ENCODE measurements at places on chromosomes 3 and 15.
A peak's percentile ranks its signal among the peaks of the same experiment; 100 is the strongest.

- DNase-seq = no peak
- no peaks in the 10 kb centered on the region for H3K27me3 ChIP-seq
- H3K4me1 ChIP-seq = peaks cover 3% of the 10 kb centered on the region
Measured at GRCh38 chr3:73471986-73472787, 152.6 kb downstream of the PDZRN3 start.

DNA sequence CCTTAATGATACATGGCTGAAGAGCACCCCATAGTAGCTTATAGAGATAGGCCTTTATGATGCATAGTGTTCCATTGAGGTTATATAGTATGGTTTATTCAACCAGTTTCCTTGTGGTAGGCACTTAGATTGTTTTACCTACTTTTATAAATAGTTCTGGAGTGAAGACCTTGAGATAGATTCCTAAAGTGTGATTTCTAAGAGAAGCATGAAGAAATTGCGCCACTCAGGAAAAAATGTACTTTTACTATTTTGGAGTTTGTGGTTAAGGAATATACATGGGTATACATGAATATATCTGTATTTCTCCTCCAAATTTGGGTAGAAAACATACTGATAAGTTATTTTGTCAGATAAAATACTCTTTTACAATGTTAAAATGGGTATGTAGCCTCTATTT, 70.5 kb downstream of the CHD2 start:
- H3K27ac ChIP-seq = no peak overlapping the region
- no peak for DNase-seq
- peaks cover 20% of the 10 kb centered on the region for H3K36me3 ChIP-seq
- H3K4me1 ChIP-seq = no peaks in the 10 kb centered on the region

DNA sequence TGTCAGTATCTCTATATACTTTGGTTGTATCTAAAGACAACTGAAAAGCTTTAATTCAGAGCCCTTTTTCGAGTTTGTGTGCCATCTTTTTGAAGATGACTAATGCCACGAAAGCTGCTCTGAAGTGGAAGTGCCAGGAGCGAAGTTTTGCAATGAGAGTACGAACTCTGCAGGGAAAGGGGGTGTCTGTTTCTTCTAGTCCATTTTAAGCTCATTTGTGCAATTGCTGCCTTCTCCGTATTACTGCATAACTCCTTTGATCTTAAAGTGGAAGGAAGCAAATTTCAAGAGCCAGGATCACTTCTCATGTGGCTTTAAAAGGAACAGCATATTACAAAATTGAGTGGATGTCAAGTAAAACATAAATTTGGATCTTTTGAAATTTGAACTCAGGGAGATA, 245.3 kb downstream of the FEZF2 start:
- no peaks in the 10 kb centered on the region for H3K36me3 ChIP-seq
- H3K4me3 ChIP-seq = no peak overlapping the region
- no peaks in the 10 kb centered on the region for H3K27me3 ChIP-seq
- no peaks in the 10 kb centered on the region for H3K4me1 ChIP-seq
- no peak overlapping the region for H3K27ac ChIP-seq

GRCh38 chr3:47605652-47606051, 27.0 kb upstream of the CSPG5 start:
- no peak overlapping the region for H3K4me3 ChIP-seq
- H3K36me3 ChIP-seq = peaks cover 35% of the 10 kb centered on the region
- no peak overlapping the region for H3K27ac ChIP-seq
- no peaks in the 10 kb centered on the region for H3K27me3 ChIP-seq

GRCh38 chr3:160608870-160609269, 43.5 kb upstream of the KPNA4 start:
- H3K4me3 ChIP-seq = no peak overlapping the region
- H3K27me3 ChIP-seq = no peaks in the 10 kb centered on the region
- DNase-seq = no peak
- H3K27ac ChIP-seq = no peak overlapping the region

DNA sequence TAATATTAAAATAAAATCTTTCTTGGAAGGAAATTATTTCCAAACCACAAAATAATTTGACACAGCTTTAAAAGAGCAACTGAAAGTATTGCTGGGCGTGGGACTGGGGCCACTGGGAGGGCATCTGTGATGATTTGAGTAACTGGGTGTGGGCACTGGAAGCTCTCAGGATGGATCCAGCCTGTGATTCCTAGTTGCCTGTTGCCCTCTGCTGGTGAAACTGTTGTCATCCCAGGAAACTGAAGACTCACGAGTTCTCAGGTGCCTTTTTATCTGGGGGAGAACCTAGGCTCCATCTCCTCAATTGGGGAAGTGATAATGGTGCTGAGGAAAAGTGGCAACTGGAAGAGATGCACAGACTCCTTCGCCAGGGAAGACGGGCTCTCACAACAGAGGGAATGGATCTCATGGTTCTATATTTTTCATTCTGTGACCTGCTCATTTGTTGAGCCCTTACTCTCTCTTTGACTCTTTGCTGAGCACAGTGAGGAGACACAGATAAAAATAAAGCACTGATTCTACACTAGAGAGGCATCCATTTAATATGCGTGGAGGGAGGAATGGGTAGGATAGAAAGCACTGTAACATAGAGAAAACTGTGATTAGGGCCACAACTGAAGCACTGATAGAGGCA, 61.6 kb downstream of the TPRG1 start:
- no peaks in the 10 kb centered on the region for H3K36me3 ChIP-seq
- no peaks in the 10 kb centered on the region for H3K4me1 ChIP-seq
- H3K4me3 ChIP-seq = no peak overlapping the region
- H3K27me3 ChIP-seq = no peaks in the 10 kb centered on the region
- H3K27ac ChIP-seq = no peak overlapping the region

GRCh38 chr3:33063651-33064051, 33.3 kb downstream of the GLB1 start:
- peaks cover 25% of the 10 kb centered on the region for H3K36me3 ChIP-seq
- H3K27ac ChIP-seq = no peak overlapping the region
- H3K4me3 ChIP-seq = no peak overlapping the region
- H3K27me3 ChIP-seq = no peaks in the 10 kb centered on the region
- no peaks in the 10 kb centered on the region for H3K4me1 ChIP-seq

DNA sequence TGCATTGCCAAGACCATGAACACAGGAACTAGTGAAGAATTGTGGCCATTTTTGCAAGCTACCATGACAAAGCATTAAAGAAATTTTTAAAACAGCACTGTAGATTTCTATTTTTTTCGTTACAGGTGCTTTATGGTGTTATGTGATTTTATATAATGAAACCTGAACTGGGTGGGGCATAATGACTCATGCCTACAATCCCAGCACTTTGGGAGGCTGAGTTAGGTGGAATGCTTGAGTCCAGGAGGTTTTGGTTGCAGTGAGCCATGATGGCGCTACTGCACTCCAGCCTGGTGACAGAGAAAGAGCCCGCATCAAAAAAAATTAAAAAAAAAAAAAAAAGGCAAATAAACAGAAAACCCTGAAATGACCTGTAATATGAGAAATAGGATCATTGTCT, 846.7 kb downstream of the EPHA3 start:
- no peak for DNase-seq
- no peaks in the 10 kb centered on the region for H3K36me3 ChIP-seq
- H3K27me3 ChIP-seq = no peaks in the 10 kb centered on the region
- no peak overlapping the region for H3K4me3 ChIP-seq

DNA sequence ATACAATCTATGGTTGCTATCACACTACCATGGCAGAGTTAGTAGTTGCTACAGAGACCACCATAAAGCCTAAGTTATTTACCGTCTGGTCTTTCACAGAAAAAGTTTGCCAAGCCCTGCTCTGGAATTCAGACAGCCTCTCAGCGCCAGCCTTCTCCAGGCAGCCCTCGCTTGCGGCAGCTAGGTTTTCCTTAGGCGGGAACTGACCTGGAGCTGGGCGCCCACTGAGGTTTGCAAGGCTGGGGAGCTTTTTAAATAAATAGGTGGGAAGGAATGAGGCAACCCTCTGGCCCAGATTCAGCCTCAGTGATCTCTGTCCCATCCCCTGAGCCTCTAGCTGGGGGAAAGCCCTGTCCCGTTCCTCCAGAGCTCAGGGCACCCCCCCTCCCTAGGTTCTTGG, 1.2 kb downstream of the CTSH start:
- no peaks in the 10 kb centered on the region for H3K36me3 ChIP-seq
- peak; percentile 49 for DNase-seq
- H3K27ac ChIP-seq = no peak overlapping the region
- peaks cover 17% of the 10 kb centered on the region for H3K4me1 ChIP-seq
- H3K4me3 ChIP-seq = no peak overlapping the region

- no peak overlapping the region for H3K27ac ChIP-seq
- H3K4me3 ChIP-seq = no peak overlapping the region
- no peaks in the 10 kb centered on the region for H3K4me1 ChIP-seq
- no peak for DNase-seq
- H3K27me3 ChIP-seq = no peaks in the 10 kb centered on the region
Measured at GRCh38 chr3:120072867-120073525, 21.3 kb downstream of the GSK3B start.

DNA sequence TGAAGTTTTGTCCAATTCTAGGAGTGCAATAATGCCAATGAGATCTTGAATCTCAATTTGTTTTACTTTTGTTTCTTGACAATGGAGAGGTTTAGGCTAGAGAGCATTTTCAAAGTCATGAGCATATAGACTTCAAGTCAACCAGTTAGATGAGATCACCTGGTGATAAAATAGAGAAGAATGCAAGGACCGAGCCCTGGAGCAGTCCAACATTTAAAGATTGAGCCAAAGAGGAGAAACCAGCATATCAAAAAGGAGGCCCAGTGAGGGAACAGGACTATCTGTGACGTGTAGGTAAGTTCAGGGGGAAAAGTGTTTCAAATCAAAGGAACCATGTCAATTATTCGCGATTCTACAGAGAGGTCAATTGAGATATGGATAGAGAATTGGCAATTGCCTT, 1.7 kb upstream of the PIAS1 start:
- H3K27ac ChIP-seq = no peak overlapping the region
- H3K36me3 ChIP-seq = no peaks in the 10 kb centered on the region
- peaks cover 3% of the 10 kb centered on the region for H3K4me1 ChIP-seq
- DNase-seq = no peak
- no peaks in the 10 kb centered on the region for H3K27me3 ChIP-seq
- no peak overlapping the region for H3K4me3 ChIP-seq
